ENCODE measurements at places on chromosomes 7 and 10. TPM values are rescaled to one million over a fixed set of nuclear protein-coding genes. Genes with fewer than 3 reads are reported as not detected.

Gene LIPM
- not detected for total RNA-seq

Gene THNSL1
- 0.81 TPM for total RNA-seq

Gene ZNF479
- total RNA-seq: not detected

Gene PIK3CG
- total RNA-seq: 4.0 TPM

Gene ELAPOR2
- total RNA-seq: 24.9 TPM

Gene RGR
- total RNA-seq: not detected

Gene IL2RA
- total RNA-seq: 0.31 TPM

Gene TMEM176A
- total RNA-seq: 42.4 TPM

Gene PUS7
- 11.9 TPM for total RNA-seq

DNA sequence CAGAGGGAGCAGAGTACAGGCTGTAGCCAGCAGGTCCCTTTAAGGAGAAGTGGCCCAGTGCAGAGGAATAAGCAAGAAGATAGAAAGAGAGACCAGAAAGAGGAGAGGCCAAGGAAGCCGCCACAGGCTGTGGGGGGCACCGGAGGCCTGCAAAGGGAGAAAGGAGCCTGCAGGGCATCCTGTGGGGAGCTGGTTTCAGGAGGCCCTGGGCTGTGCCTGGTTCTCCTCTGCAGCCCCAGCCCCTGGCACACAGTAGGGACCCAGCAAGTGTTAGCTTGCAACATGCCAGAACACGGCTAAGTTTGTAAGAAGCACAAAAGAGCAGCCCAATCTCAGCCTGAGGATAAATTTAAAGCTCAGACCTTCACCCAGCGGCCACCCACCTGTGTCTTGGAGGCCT lies 12.3 kb upstream of the C10orf71 start:
- H3K4me3 ChIP-seq: no peak overlapping the region
- no peaks in the 10 kb centered on the region for H3K4me1 ChIP-seq
- no peak overlapping the region for H3K27ac ChIP-seq
- H3K36me3 ChIP-seq: no peaks in the 10 kb centered on the region
- no peaks in the 10 kb centered on the region for H3K27me3 ChIP-seq

- peaks cover 95% of the 10 kb centered on the region for H3K4me1 ChIP-seq
- no peaks in the 10 kb centered on the region for H3K36me3 ChIP-seq
- no peak overlapping the region for H3K27ac ChIP-seq
- H3K27me3 ChIP-seq: no peaks in the 10 kb centered on the region
Measured at GRCh38 chr10:74078037-74078436, 72.6 kb downstream of the AP3M1 start.

GRCh38 chr7:13879994-13880686 lies 109.3 kb downstream of the ETV1 start:
- no peak overlapping the region for H3K4me3 ChIP-seq
- no peak for ATAC-seq
- H3K27ac ChIP-seq: no peak overlapping the region

DNA sequence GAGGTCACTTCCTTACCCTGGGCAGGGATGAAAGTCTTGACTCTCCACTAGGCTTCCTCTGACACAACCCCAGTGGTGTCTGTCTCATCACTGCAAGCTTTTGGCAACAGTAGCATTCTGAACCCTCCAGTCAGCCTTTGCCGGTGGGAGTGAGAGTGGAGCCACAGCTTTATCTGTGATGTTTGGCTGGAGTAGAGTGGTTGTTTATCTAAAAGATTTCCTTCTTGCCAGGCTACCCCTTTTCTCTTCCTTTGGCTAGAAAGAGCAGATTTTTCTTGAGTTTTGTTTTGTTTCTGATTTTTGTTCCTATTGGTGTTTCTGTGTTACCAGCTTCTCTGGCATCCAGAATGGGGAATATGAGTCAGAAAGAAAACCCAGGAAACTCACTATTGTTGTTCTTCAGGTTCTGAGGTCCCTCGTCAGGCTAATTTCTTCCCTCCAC lies 98.9 kb upstream of the KIF5B start:
- no peak for ATAC-seq
- H3K27me3 ChIP-seq: no peaks in the 10 kb centered on the region
- H3K4me3 ChIP-seq: no peak overlapping the region
- H3K27ac ChIP-seq: no peak overlapping the region

GRCh38 chr7:139361523-139361922 lies 1.8 kb downstream of the LUC7L2 start:
- H3K4me3 ChIP-seq: no peak overlapping the region
- no peaks in the 10 kb centered on the region for H3K36me3 ChIP-seq
- no peaks in the 10 kb centered on the region for H3K27me3 ChIP-seq
- peaks cover 7% of the 10 kb centered on the region for H3K4me1 ChIP-seq
- H3K27ac ChIP-seq: peak overlapping the region; percentile 100

DNA sequence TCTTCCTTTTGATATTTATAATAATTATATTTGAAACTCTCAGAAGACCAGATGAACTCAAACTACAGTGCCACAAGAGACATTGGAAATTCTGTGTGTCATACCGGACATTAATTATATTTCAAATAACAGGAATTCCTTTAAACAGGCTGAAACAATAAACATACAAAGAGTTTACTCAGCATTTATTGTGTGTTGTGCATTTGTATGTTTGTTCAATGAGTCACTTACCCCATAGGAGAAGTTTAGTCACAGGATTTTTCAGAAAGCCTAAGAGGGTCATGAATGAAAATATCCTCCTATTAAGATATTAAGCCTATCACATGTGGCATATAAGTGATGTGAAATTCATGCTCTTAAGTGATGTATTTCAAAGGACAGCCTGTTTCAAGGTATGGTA lies 566.8 kb downstream of the CNTNAP2 start:
- H3K4me1 ChIP-seq: no peaks in the 10 kb centered on the region
- no peak overlapping the region for H3K27ac ChIP-seq
- no peak for ATAC-seq
- H3K27me3 ChIP-seq: no peaks in the 10 kb centered on the region
- H3K36me3 ChIP-seq: no peaks in the 10 kb centered on the region
- no peak overlapping the region for H3K4me3 ChIP-seq

GRCh38 chr7:35908331-35909216 lies 107.7 kb downstream of the SEPTIN7 start:
- H3K36me3 ChIP-seq: peaks cover 21% of the 10 kb centered on the region
- H3K4me3 ChIP-seq: no peak overlapping the region
- H3K4me1 ChIP-seq: peaks cover 3% of the 10 kb centered on the region
- no peak overlapping the region for H3K27ac ChIP-seq

DNA sequence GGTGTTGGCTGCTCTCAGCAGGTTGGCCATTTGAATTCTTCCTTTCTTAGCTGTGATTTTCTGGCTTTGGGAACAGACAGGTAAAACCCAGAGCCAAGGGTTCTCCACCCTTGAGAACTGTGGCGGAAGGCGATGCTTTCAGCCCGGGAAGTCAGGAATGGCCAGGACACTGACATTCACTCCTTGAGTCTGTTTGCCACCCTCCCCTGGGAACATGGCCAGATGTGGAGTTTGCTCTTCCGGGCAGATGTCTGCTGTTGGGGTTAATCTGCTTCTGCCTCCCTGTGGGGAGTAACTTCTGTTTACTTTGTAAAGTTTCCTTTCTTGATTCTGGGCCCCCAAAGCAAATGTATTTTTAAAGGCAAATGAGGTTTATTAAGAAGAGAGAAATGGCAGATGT lies 17.7 kb downstream of the GATA3 start:
- H3K4me3 ChIP-seq: no peak overlapping the region
- H3K27me3 ChIP-seq: peaks cover 55% of the 10 kb centered on the region
- no peaks in the 10 kb centered on the region for H3K4me1 ChIP-seq
- no peak for ATAC-seq

- H3K4me3 ChIP-seq: no peak overlapping the region
- no peak overlapping the region for H3K27ac ChIP-seq
- no peaks in the 10 kb centered on the region for H3K4me1 ChIP-seq
- H3K27me3 ChIP-seq: no peaks in the 10 kb centered on the region
- ATAC-seq: peak; percentile 46
Measured at GRCh38 chr10:30488316-30488715, 54.3 kb downstream of the MAP3K8 start.
